HFFc6 (cell line): ENCODE measurements at places on chromosomes 5 and 9.

DNA sequence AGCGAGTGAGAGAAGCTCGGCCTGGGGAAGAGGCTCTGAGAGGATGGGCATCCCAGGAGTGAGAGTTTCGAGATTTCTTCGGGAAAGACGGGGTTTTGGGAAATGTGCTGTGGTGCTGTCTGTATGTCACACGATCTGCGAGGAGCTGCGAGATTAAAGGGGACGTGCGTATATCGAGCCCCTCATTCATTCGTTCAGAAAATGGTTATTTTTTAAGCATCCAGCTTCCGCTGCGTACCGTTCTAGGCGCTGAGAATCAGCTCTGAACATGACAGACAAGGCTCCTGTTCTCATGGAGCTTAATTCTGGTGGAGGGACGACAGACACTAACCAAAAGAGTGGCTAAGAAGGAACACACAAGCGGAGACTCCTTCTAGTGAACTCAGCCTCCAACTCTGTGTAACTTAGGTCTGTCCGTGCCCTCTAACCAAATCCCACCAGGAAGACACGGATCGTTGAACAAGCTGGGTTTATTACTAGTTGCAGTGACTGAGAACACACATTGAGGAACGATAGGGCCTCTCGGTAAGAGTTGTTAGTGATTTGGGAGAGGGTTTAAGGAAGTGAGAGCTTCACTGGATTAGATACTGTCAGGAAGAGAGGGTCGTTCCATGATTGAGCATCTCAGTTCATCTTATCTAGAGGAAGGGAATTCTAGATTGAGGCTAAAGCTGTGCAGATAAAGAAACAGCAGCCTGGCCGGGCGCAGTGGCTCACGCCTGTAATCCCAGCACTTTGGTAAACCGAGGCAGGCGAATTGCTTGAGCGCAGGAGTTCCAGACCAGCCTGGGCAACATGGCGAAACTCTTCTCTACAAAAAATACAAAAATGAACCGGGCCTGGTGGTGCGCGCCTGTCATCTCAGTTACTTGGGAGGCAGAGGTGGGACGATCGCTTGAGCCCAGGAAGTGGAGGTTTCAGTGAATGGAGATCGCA, 1.0 kb upstream of the FBXW11 start:
- DNase-seq = no peak

DNA sequence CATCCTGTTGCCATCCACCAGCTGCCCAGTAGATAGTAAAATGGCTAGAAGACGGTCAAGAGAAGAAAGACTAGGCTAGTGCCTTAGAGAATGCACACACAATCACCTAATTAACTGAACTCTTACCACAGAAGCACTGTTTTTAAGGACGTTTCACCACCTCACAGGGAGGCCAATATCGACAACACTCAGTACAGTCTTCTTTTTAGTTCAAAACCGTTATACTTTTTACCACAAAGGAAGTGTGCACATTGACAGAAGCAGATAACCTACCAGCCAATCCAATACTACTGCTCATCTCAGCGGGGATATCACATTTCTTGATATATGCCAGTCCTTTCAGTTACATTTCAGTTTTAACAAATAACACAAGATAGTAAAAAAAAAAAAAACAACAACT, 122.3 kb downstream of the GNAQ start:
- DNase-seq = no peak

DNA sequence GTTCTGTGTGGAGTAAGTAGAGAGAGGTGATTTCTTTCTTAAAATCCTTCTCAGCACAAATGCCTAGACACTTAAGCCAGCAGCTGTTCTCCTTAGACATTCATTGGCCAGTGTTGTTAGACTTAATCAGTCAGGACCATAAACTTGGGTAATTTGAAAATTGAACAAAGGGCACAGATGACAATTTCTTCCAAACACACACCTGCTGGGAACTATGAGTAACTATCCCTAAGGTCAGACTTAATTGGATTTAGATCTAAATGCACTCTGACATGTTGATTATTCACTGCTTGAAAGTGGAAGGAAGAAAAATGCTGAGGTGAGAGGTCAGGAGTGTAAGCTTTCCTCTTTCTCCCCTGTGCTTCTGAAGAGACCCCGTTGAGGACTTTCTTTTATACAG, 1083.7 kb upstream of the DMAC1 start:
- no peak for DNase-seq

DNA sequence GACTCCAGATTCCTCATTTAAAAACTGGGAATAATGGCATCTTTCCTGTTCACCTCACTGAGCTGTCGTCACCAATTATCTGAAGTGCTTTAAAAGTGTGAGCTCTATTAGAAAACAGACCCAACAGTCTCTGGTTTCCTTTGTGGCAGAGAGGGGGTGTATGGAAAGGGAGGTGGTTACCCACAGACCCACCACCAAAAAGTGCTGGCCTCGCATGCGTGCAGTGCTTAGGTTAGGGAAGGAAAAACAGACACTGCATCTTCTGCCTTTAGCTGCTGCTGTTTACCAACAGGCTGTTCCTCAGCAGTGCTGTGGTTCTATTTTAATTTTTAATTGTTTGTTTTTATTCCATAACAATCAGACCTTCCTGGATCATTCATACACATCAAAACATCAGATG, 249.6 kb downstream of the PIK3R1 start:
- DNase-seq = no peak
